ENCODE measurements at places on chromosomes 3 and 15. TPM values are rescaled to one million over a fixed set of nuclear protein-coding genes. Genes with fewer than 3 reads are reported as not detected.

Gene CX3CR1
- total RNA-seq: 0.30 TPM

Gene MRPS25
- 83.5 TPM for total RNA-seq

Gene MORC1
- total RNA-seq: 0.15 TPM

Gene RHOV
- 0.58 TPM for total RNA-seq

Gene CHRFAM7A
- 2.0 TPM for total RNA-seq

Gene TMEM207
- total RNA-seq: not detected

Gene TLR9
- total RNA-seq: 0.34 TPM

Gene CIB2
- total RNA-seq: 2.8 TPM
